RKO (cell line): ENCODE measurements at places on chromosomes 7 and 10.

- no peak for DNase-seq
Measured at GRCh38 chr10:103433858-103434257, 18.3 kb downstream of the CALHM2 start.

DNA sequence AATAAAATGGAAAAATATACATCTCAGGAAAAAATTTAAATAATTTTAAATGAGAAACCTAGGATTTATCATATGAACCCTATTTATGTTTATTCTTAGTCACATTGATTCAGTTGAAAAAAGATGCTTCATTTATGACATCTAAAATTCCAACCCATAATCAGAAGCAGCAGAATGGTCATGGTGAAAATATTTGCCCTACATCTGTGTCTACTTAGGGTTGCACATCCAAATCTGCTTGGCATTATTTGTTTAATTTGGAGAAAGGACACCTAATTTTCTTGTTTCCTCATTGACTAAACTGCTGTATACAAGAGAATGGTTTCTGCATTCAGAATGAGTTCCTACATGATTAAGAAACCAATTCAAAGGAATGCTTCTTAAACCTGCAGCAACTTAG, 72.9 kb upstream of the SKAP2 start:
- no peak for DNase-seq

GRCh38 chr10:132368881-132369635, 27.9 kb upstream of the PWWP2B start:
- DNase-seq: no peak

GRCh38 chr10:13503745-13504463, 24.9 kb downstream of the BEND7 start:
- DNase-seq: peak; percentile 38

GRCh38 chr7:94998266-94999068, 91.1 kb downstream of the PPP1R9A start:
- DNase-seq: no peak
